Activated CD8-positive, alpha-beta T cell treated with anti-CD3 and anti-CD28 coated beads, Interleukin-2, amount 10 ng/mL, durations not matched to agents 7 days and 5 days (primary cell): ENCODE measurements at places on chromosomes 1 and 21.

- DNase-seq: no peak
- H3K27me3 ChIP-seq: no peaks in the 10 kb centered on the region
- no peaks in the 10 kb centered on the region for H3K4me1 ChIP-seq
Measured at GRCh38 chr1:56424744-56425493, 154.4 kb downstream of the PLPP3 start.

DNA sequence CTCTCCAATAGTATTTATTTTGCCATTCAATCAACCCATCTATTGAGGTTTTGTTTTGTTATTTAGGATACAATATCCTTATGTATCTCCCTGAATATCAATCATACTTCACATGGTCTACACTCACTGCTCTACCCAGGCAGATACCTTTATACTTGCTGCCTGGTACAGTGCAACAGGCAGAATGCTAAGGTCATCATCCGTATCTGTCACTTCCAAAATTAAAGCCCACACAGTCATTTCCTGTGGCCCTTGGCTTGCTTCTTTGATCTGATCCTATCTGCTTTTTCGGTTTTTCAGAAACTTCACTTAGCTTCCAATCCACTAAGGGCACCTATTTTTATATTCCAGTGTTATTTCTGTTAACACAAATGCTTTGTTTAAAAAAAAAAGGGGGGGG is 22.3 kb upstream of the ZZZ3 start:
- H3K36me3 ChIP-seq: peaks cover 22% of the 10 kb centered on the region
- H3K27ac ChIP-seq: no peak overlapping the region
- DNase-seq: no peak
- peaks cover 2% of the 10 kb centered on the region for H3K4me1 ChIP-seq

- no peak for DNase-seq
- H3K4me3 ChIP-seq: no peak overlapping the region
- H3K27me3 ChIP-seq: no peaks in the 10 kb centered on the region
- H3K36me3 ChIP-seq: peaks cover 9% of the 10 kb centered on the region
Measured at GRCh38 chr1:199081739-199082138, 442.9 kb downstream of the PTPRC start.

DNA sequence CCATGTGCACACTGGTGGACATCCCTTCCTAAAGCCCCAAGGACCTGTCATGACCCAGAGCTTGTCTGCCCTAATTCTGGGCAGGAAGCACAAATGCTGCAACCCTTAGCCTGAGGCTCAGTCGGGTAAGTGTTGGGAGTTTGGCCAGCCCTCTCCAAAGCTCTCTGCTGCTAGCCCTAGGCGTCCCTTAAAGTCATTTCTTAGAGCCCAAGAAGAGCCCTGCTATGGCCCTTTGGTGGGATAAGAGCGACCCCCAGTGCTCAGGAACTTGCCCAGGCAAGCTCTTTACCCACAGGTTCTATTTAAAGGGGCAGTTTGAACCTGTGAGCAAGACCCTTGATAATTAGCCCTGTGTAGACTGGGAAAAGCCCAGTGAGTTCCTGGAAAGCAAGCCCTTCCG is 356.8 kb downstream of the RRAGC start:
- no peaks in the 10 kb centered on the region for H3K36me3 ChIP-seq
- H3K27me3 ChIP-seq: peaks cover 34% of the 10 kb centered on the region
- no peak for DNase-seq
- H3K4me3 ChIP-seq: no peak overlapping the region
- peaks cover 3% of the 10 kb centered on the region for H3K4me1 ChIP-seq
- no peak overlapping the region for H3K27ac ChIP-seq

DNA sequence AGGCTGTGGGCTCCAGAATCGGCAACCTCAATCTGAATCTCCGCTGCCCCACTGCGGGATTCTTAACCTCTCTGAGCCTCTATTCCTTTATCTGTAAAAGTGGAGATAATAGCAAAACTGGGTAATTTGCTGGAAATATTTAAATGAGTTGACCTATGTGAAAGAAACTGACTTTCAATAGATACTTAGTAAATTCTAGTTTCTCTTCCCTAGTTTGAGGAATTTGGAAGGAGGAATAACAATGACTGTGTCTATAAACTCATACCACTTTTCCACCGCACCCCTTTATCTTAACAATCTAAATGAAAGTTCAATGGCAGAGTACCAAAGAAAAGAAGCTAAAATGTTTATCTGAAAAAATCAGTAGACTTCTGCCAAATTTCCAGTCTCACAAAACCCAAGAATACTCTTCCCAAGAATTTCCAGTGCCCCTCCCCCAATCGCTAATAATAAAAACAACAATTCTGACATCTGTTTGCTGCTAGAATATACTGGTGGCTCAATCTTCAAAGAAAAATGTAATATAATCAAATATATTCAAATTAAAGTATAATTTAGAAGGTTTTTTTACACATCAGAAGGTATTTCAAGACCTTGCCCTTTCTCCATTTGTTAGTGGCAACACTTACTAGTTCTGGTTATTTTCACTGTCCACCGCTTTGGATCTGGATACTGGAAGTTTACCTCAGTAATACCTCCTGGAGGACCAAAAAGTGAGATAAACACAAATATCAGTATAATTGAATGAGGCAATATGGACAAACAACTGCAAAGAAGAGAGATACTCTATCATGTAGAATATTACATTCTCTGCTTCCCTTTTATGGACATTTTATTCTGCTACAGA is 171.2 kb downstream of the LTN1 start:
- H3K4me3 ChIP-seq: no peak overlapping the region
- peaks cover 20% of the 10 kb centered on the region for H3K36me3 ChIP-seq
- no peak for DNase-seq
- no peaks in the 10 kb centered on the region for H3K4me1 ChIP-seq

DNA sequence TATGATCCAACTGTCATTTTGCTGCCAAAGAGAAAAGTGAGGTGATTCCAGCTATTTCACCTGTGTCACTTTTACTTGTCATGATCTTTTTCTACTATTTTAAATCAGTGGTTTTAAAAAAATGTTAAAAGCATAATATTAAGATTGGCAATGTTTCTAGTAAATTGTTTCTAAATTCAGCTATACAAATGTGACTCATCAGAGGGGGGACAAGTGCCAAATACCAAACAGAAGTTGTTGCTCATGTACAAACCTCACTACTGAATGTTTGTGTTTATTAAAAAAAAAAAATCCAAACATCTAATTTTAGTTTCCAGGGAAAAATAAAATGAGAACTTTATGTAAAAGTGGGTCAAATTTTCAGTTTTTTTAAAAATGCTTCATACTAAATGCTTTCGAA is 346.2 kb upstream of the SNX7 start:
- H3K27ac ChIP-seq: no peak overlapping the region
- no peak overlapping the region for H3K4me3 ChIP-seq
- peaks cover 6% of the 10 kb centered on the region for H3K27me3 ChIP-seq
- no peak for DNase-seq
- no peaks in the 10 kb centered on the region for H3K36me3 ChIP-seq
- H3K4me1 ChIP-seq: no peaks in the 10 kb centered on the region

DNA sequence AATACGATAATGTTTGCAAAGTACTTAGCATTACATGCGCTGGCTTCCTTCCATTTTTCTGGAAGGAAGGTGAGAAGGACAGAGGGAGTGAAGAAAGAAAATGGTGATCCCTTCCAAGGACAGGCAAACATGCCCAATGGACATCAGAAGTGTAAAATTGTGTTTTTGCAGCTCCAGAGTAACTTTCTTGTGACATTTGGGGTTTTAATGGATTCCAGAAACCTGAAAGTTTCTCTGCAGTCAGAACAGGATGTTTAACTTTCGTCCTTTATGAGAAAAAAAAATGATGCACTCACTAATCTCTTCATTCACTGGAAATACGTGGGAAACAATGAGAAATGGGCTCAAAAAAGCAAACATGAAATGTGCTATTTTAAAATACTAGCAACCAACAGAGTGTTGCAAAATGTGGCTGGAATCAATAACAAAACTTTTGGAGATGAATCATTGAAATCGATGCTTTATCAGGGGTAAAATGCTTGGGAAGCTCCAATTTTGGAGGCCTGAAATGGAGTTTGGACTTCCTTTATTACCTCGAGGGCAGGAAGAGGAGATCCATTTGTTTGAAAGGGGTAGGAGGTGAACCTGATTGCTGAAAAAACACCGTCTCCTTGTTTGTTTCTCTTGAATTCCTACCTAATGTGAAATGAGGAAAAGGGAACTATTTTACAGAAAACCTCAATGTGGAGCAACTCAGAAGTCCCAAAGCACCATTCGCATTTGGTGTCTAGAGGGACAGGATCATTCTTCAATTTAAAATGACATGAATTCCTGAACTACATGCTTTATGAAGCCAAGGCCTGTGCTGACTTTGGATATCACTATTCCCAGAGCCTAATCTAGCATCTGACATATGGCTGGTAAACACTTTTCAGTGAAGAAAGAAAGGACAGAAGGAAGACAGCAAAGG is 129.5 kb downstream of the TRABD2B start:
- H3K27me3 ChIP-seq: peaks cover 16% of the 10 kb centered on the region
- H3K4me3 ChIP-seq: no peak overlapping the region
- H3K4me1 ChIP-seq: no peaks in the 10 kb centered on the region
- no peaks in the 10 kb centered on the region for H3K36me3 ChIP-seq

GRCh38 chr1:88867743-88868521 is 23.4 kb downstream of the GTF2B start:
- no peak overlapping the region for H3K27ac ChIP-seq
- H3K27me3 ChIP-seq: no peaks in the 10 kb centered on the region
- peaks cover 23% of the 10 kb centered on the region for H3K36me3 ChIP-seq
- peaks cover 24% of the 10 kb centered on the region for H3K4me1 ChIP-seq
- DNase-seq: no peak

GRCh38 chr1:47975302-47975921 is 21.8 kb downstream of the TRABD2B start:
- no peak for DNase-seq
- H3K27me3 ChIP-seq: no peaks in the 10 kb centered on the region
- H3K36me3 ChIP-seq: no peaks in the 10 kb centered on the region
- H3K4me1 ChIP-seq: no peaks in the 10 kb centered on the region
- no peak overlapping the region for H3K27ac ChIP-seq
